ENCODE measurements at places on chromosomes 12 and 14. TPM values are rescaled to one million over a fixed set of nuclear protein-coding genes. Genes with fewer than 3 reads are reported as not detected.

Gene HOXC12
- not detected for total RNA-seq

Gene KDM2B
- 15.3 TPM for total RNA-seq

- no peak for DNase-seq
These were observed 174.3 kb upstream of the CCND2 start for GRCh38 chr12:4099276-4099675.

GRCh38 chr12:90989686-90990111 is 15.1 kb downstream of the EPYC start:
- peak; percentile 95 for DNase-seq

DNA sequence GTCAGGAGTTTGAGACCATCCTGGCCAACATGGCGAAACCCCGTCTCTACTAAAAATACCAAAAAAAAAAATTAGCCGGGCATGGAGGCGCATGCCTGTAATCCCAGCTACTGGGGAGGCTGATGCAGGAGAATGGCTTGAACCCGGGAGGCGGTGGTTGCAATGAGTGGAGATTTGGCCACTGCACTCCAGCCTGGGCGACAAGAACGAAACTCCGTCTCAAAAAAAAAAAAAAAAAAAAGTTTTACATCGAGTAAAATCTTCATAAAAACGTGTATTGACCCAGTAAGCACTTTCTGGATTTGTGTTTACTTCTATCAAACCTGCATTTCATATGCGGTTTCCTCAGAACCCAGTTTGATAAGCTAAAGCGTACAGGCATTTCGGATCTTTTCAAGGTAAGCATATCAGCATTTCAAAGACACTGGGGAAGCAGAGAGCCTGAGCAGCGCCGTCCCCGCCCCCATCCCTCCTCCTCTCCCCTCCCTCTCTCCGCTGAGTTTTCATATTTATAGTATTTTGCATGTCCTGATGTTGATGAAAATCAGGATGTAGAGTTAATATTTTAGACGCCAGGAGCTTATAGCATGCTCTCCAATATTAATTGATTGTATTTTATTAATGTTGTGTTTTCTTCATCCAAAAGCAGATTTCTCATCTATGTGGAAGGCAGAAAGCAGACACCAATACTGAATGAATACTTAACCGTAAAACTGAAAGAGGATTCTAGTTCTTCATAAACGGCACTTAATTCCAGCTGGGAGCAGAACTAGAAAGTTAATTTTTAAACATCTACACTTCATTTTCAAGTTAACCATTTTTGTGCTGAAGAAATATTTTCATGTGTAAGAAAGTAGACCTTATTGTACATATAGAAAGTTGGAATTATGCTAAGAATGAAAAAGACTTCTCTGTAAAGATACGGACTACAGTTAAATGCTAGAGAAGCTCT is 9.2 kb upstream of the HIP1R start:
- DNase-seq: no peak

DNA sequence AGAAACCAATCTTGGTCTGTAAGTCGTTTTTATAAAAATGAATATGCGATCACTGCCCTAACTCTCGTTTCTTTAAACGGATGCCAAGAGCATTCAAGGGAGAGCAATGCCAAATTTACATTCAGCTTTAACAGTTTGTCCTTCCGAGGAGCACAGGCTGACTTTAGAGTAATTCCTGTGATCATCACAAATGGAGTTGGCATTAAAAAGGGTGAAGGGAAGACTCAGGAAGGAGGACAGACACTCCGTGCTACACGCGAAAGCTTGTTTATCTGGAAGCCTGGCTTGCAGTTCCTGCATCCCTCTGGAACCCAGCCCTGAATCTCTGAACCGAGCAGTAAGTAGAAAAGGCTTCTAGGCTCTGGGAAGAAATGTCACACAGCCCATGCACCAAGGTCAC is 78.4 kb downstream of the PAPOLA start:
- no peak for DNase-seq

Gene GZMH
- 0.40 TPM for total RNA-seq
